ENCODE measurements at places on chromosomes 1 and 21.

DNA sequence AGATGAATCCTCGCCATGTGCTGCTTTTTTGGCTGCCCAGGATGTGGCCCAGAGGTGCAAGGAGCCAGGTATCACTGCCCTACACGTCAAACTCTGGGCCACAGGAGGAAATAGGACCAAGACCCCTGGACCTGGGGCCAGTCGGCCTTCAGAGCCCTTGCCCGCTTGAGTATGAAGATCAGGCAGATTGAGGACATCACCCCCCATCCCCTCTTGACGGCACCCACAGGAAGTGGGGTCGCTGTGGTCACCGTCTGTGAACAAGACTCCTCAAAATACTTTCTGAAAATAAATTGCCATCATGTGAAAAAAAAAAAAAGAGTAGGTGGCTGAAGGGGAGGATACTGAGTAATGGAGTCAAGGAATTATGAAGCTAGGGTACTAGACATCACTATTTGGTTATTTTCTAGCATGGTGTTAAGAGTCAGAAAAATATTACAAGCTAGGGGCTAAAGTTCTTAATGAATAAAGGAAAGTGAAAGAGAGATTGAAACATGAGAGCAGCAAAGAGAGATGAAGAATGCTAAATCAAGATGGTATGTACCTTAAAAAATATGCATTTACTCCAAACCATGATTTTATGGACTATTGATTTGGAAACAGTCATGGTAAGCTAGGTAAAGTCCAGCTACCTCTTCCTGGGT is 84.9 kb downstream of the CLEC20A start:
- DNase-seq = no peak
- H3K27me3 ChIP-seq = no peaks in the 10 kb centered on the region
- no peak overlapping the region for H3K27ac ChIP-seq
- no peak overlapping the region for H3K4me3 ChIP-seq

GRCh38 chr1:233647073-233647472 is 33.2 kb downstream of the KCNK1 start:
- H3K36me3 ChIP-seq = no peaks in the 10 kb centered on the region
- no peaks in the 10 kb centered on the region for H3K4me1 ChIP-seq
- H3K27me3 ChIP-seq = no peaks in the 10 kb centered on the region
- H3K4me3 ChIP-seq = no peak overlapping the region
- H3K27ac ChIP-seq = no peak overlapping the region

DNA sequence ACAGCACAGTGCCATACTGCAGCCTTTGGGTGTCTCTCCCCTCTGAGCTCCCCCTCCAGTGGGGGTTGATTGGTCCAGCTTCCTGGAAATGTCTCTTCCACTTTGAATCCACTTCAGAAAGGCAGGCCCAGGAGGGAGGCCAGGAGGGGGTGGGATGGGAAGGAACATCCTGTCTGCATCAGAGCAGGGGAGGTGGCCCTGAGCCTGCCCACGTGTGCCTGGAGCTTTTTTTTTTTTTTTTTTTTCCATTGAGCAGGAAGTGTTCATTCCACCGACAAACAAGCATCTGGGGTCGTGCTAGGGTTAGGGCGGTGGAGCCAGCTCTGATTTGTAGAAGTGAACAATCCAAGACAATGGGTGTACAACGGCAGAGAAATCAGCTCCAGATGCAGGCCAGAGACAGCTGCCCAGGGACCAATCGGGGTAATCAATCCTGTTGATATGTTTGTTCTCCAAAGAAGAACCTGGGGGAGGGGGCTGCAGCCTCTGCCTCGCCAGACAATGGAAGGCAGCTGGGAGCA is 93.3 kb downstream of the SSBP3 start:
- peaks cover 34% of the 10 kb centered on the region for H3K4me1 ChIP-seq
- H3K27ac ChIP-seq = no peak overlapping the region
- no peaks in the 10 kb centered on the region for H3K36me3 ChIP-seq

DNA sequence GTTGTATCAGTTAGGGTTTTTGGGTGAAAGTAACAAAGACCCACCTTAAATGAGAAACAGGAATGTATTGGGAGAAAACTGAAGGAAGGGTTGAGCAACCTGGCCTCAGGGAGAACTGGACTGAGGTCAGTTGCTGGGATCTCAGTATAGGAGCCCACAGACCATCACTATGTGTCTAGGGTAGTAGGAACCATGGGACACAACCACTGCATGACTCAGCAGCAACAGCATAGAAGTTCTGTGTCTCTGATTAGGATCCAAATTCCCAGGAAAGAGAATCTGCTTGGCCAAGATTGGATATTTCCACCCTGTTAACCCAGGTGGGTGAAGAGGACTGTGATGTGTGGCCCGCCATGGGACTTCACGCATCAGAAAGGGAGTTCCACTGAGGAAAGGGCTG is 102.2 kb upstream of the RAB3GAP2 start:
- no peak overlapping the region for H3K4me3 ChIP-seq
- H3K4me1 ChIP-seq = peaks cover 6% of the 10 kb centered on the region
- DNase-seq = no peak
- no peak overlapping the region for H3K27ac ChIP-seq
- H3K36me3 ChIP-seq = no peaks in the 10 kb centered on the region

Measured in H1 (cell line).